ENCODE measurements at places on chromosomes 4 and X. TPM values are rescaled to one million over a fixed set of nuclear protein-coding genes. Genes with fewer than 3 reads are reported as not detected.
A peak's percentile ranks its signal among the peaks of the same experiment; 100 is the strongest.

DNA sequence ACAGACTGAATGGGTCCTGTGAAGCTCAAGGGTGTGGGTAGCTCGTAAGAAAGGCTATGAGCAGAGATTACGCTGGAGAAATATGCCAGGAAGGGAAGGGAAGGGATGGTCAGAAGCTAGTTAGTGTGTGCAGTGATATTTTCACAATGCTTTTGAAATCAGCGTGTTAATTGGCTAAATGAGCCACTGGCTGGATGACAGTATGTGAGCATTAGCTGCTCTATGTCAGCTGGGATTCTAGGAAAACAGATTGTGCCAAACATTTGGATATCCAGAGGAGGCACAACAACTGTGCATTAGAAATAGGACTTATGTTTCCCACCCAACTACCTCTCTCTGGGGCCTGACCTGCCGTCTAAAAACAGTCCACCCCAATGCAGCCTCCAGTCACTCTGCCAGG is 168.5 kb downstream of the DHRSX start:
- no peak overlapping the region for H3K27ac ChIP-seq
- no peak for DNase-seq
- no peaks in the 10 kb centered on the region for H3K4me1 ChIP-seq
- H3K27me3 ChIP-seq, result no peaks in the 10 kb centered on the region

DNA sequence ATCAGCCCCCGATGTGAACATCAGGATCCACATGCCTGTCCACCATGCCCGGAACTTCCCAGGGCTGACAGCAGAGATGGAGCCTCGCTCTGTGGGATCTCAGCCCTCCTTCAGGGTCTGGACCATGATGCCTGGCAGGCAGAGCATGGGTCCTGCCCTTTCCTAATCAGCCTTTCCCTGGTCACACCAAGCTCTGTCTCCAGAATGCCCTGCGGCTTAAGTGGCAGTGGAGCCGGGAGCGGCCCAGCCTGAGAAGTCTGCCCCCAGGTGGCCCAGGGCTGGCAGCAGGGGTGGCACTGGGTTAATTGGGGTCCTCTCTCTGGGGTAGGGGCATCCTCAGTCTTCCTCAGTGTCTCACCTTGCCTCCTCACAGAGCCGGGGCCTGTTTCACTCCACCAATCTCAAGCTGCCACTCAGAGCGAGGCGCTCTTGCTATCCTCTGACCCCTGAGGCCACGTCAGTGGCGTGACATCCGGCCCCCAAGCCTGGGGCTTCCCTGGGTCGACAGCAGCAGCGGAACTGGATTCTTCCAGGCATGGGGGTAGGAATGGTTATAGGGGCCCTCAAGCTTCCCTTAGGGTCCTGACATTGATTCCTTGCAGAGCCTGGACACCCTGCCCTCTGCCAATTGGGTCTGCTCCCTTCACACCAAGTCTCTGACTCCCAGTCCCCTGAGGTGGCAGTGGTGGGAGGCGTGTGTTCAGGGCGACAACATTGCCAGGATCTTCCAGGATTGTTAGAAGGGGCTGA is 20.8 kb upstream of the TMEM185A start:
- H3K4me1 ChIP-seq, result no peaks in the 10 kb centered on the region
- no peak overlapping the region for H3K4me3 ChIP-seq
- no peak for DNase-seq

GRCh38 chr4:185219551-185220344 is 10.3 kb downstream of the SNX25 start:
- H3K4me3 ChIP-seq, result no peak overlapping the region
- H3K4me1 ChIP-seq, result peaks cover 5% of the 10 kb centered on the region

USP11 gene
- 26.3 TPM for total RNA-seq

DNA sequence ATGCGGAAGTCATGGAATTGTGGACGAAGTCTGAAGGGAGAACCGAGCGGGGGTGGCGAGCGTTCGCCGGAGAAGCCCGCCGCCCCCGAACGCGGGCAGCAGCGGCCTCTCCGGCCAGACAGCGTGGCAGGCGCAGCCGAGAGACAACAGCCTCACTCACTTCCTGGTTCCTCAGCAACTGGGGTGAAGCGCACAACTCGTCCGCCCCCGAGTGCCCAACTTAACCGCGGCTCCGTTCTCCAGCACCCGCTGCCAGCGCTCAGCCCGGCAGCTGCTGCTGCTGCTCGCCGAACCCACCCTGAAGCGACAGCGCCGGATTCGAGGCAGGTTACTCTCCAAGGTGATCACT is 68.0 kb downstream of the NOCT start:
- H3K4me1 ChIP-seq, result peaks cover 22% of the 10 kb centered on the region
- peak overlapping the region; percentile 56 for H3K4me3 ChIP-seq
- H3K27me3 ChIP-seq, result no peaks in the 10 kb centered on the region
- peak; percentile 84 for DNase-seq
- H3K36me3 ChIP-seq, result no peaks in the 10 kb centered on the region

- no peaks in the 10 kb centered on the region for H3K36me3 ChIP-seq
- no peak overlapping the region for H3K4me3 ChIP-seq
- DNase-seq, result no peak
- peaks cover 2% of the 10 kb centered on the region for H3K4me1 ChIP-seq
- H3K27ac ChIP-seq, result no peak overlapping the region
These were observed 57.1 kb downstream of the NIPAL1 start for GRCh38 chr4:48073567-48074103.

DNA sequence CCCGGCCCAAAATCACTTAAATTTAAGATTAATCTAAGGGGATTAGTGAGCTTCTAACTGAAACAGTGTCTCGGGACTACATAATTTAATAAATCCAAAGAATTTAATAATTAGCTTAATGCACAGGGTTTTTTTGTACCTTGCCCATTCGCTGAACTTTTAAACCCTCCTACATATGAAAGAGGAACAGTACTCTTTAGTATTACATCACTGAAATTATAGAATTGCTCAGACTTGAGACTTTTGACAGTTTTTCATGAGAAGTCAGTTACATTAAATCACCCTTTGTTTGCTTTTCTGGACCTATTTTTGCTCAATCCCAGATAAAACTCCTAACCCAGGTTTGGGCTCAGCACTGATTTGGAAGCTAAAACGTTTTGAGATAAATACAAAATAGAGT is 2.4 kb upstream of the TADA2B start:
- H3K36me3 ChIP-seq, result no peaks in the 10 kb centered on the region
- DNase-seq, result no peak
- H3K27me3 ChIP-seq, result no peaks in the 10 kb centered on the region
- no peak overlapping the region for H3K4me3 ChIP-seq
- peaks cover 6% of the 10 kb centered on the region for H3K4me1 ChIP-seq

OPHN1 gene
- total RNA-seq, result 2.0 TPM

CT83 gene
- total RNA-seq, result not detected

DNA sequence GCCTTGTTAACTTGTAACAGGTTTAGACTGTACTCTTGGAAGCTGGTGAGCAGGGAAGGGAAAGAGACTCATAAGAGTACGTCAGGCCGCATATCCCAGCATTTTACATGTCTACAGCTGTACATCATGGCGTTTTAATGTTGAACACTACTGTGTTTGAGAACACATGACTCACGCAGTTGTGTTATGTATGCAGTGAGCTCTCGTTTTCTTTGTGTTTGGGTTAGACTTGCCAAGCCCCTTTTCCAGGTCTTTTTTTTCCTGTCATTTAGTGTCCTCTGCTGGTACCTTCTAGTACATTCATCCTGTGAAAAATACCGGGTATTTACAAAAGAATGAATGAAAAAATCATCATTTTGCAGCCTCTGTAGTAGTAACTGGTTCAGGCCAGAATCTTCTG is 35.3 kb downstream of the SMS start:
- H3K27ac ChIP-seq, result no peak overlapping the region
- no peak overlapping the region for H3K4me3 ChIP-seq
- no peak for DNase-seq

GRCh38 chr4:116501954-116502353 is 583.4 kb downstream of the TRAM1L1 start:
- no peak overlapping the region for H3K27ac ChIP-seq
- no peak overlapping the region for H3K4me3 ChIP-seq
- no peaks in the 10 kb centered on the region for H3K4me1 ChIP-seq
- DNase-seq, result no peak
- no peaks in the 10 kb centered on the region for H3K36me3 ChIP-seq

- no peak for DNase-seq
- no peaks in the 10 kb centered on the region for H3K27me3 ChIP-seq
- H3K36me3 ChIP-seq, result no peaks in the 10 kb centered on the region
- no peaks in the 10 kb centered on the region for H3K4me1 ChIP-seq
- H3K4me3 ChIP-seq, result no peak overlapping the region
- no peak overlapping the region for H3K27ac ChIP-seq
These were observed 63.7 kb downstream of the TENM3 start for GRCh38 chr4:182306792-182307507.

C4orf36 gene
- not detected for total RNA-seq

ADGRL3 gene
- total RNA-seq, result 0.16 TPM

DNA sequence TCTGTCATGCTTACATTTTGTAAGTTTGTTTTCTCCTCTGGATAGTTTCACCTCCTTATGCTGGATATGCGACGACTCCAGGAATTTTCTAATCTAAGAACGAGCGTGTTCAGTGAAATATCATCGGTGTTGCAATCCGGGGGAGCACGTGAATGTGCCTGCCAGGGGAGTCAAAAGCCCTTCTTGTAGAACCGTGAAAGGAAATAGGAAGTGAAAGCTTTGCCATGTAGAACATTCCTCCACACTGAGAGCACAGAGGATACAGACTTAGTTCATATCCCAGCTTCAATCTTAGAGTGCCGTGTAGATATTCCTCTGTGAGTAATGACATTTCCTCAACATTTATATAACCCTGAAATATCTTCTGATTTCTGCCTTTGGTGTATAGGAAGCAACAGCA is 121.2 kb downstream of the VEGFC start:
- no peak overlapping the region for H3K27ac ChIP-seq
- H3K36me3 ChIP-seq, result no peaks in the 10 kb centered on the region
- no peaks in the 10 kb centered on the region for H3K27me3 ChIP-seq
- H3K4me1 ChIP-seq, result no peaks in the 10 kb centered on the region
- no peak overlapping the region for H3K4me3 ChIP-seq

DNA sequence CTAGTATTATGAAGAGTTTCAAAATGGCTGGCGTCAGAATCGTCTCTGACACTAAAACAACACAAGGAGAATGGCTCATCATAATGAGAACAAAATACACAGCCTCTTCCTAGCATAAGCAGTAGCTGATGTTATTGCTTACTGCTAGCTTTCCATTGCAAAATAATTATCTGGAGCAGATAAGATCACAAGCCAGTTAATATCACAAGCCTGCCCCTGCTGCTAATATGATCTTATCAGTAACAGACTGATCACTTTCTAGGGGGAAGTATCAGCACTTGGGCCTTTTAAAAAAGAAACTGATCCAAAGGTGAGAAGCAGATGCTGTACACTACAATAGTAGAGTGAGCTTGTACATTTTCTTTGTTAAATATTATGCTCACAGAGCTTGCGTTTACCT is 554.8 kb upstream of the PABPC4L start:
- H3K4me1 ChIP-seq, result no peaks in the 10 kb centered on the region
- DNase-seq, result no peak
- H3K4me3 ChIP-seq, result no peak overlapping the region
- no peaks in the 10 kb centered on the region for H3K36me3 ChIP-seq
- no peak overlapping the region for H3K27ac ChIP-seq

DNA sequence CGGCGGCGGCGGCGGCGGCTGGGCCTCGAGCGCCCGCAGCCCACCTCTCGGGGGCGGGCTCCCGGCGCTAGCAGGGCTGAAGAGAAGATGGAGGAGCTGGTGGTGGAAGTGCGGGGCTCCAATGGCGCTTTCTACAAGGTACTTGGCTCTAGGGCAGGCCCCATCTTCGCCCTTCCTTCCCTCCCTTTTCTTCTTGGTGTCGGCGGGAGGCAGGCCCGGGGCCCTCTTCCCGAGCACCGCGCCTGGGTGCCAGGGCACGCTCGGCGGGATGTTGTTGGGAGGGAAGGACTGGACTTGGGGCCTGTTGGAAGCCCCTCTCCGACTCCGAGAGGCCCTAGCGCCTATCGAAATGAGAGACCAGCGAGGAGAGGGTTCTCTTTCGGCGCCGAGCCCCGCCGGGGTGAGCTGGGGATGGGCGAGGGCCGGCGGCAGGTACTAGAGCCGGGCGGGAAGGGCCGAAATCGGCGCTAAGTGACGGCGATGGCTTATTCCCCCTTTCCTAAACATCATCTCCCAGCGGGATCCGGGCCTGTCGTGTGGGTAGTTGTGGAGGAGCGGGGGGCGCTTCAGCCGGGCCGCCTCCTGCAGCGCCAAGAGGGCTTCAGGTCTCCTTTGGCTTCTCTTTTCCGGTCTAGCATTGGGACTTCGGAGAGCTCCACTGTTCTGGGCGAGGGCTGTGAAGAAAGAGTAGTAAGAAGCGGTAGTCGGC is 528 bp downstream of the FMR1 start:
- no peaks in the 10 kb centered on the region for H3K36me3 ChIP-seq
- H3K27ac ChIP-seq, result peak overlapping the region; percentile 87
- peaks cover 5% of the 10 kb centered on the region for H3K4me1 ChIP-seq
- no peak for DNase-seq

GRCh38 chrX:129462707-129463106 is 60.6 kb downstream of the SMARCA1 start:
- no peak overlapping the region for H3K4me3 ChIP-seq
- no peaks in the 10 kb centered on the region for H3K27me3 ChIP-seq
- H3K4me1 ChIP-seq, result no peaks in the 10 kb centered on the region
- peaks cover 5% of the 10 kb centered on the region for H3K36me3 ChIP-seq

GRCh38 chr4:73816814-73817213 is 19.7 kb upstream of the CXCL6 start:
- no peak for DNase-seq
- no peaks in the 10 kb centered on the region for H3K27me3 ChIP-seq
- no peak overlapping the region for H3K27ac ChIP-seq
- no peaks in the 10 kb centered on the region for H3K36me3 ChIP-seq

GRCh38 chr4:127155116-127155515 is 477.6 kb upstream of the INTU start:
- no peak for DNase-seq
- H3K27me3 ChIP-seq, result no peaks in the 10 kb centered on the region
- no peak overlapping the region for H3K27ac ChIP-seq
- H3K4me3 ChIP-seq, result no peak overlapping the region
- H3K4me1 ChIP-seq, result no peaks in the 10 kb centered on the region

WAS gene
- total RNA-seq, result 0.51 TPM

DNA sequence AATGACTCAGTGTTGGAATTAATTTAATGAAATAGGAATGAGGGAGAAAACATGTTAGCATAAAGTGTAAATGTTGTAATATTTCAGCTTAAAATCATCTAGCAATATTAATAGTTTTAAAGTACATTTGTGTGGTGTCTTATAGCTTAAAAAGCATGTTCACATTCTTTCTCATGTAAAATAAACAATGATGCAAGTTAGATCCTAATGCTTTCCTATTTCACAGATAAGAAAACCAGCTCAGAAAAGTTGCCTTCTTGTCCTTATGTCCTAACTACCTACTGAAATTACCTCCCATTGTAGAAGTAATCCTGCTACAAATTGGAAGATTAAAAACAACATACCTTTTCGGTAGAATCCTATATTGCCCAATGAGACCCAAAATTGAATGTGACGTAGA is 40.9 kb upstream of the PRDM8 start:
- no peak overlapping the region for H3K4me3 ChIP-seq
- no peak overlapping the region for H3K27ac ChIP-seq
- no peaks in the 10 kb centered on the region for H3K27me3 ChIP-seq
- DNase-seq, result no peak
- H3K36me3 ChIP-seq, result no peaks in the 10 kb centered on the region

RHOXF1 gene
- total RNA-seq, result not detected

Data from pancreas (tissue), 10 donors.